ENCODE measurements at places on chromosomes 2 and 18.
A peak's percentile ranks its signal among the peaks of the same experiment; 100 is the strongest.

- no peak for DNase-seq
Observed at GRCh38 chr2:239926587-239927232, 98.4 kb downstream of the NDUFA10 start.

DNA sequence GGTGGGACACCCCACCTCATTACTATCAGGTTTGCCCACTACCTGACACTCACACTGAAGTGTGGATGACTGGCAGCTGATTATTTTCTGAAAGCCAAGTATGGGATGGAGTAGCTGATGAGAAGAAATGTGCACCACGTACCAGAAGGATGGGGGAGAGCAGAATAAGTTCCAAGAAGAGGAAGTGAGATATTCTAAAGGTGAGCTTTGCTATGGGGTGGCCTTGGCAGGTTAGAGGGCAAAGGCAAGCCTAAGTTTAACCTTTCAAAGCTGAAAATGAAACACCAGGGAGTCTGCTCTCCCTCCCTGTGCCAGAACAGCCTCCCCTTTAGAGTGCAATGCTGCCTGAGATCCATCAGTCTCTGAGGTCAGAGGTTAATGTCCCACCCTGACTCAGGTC lies 196.1 kb upstream of the OSR1 start:
- DNase-seq = no peak

DNA sequence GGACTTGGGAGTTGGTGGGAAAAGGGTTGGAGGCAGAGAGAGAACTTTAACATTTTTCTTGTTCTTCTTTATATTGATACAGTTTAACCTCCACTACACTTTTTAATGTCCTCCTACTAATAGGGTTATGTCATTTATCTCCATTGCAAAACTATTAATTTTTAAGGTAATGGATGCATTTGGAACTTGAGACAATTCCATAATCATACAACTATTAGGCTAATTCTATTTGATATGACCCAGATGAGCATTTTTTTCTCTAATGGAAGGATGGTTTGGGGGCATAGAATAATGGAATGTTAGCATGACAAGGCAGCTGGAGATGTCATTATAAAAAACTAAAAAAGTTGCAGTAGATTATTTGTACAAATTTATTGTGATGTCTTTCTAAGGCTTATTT lies 239.2 kb upstream of the KCNJ3 start:
- DNase-seq = no peak

DNA sequence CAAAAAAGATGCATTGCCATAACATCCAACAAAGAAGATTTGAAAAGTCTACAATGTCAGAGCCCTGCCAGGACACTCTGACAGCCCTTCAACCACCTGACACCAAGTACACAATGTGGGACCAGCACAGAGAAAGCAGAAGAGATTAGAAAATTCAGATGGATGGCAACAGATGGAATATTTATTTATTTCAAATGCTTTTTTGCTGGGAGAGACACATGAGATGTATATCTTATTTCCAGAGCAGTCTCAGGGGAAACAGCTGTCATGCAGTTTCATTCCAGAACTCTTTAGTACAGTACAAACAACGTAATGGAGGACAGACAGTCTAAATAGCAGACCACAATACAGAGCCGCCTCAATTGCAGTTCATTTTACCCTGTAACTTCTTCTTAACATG lies 110.1 kb downstream of the MAIP1 start:
- DNase-seq = no peak

- no peak for DNase-seq
Observed at GRCh38 chr18:79768745-79769144, 29.0 kb upstream of the KCNG2 start.

GRCh38 chr18:22108674-22109073 lies 60.7 kb upstream of the GATA6 start:
- DNase-seq = no peak

GRCh38 chr2:72605836-72606442 lies 219.9 kb downstream of the EXOC6B start:
- DNase-seq = no peak

- no peak for DNase-seq
Observed at GRCh38 chr2:232888839-232889529, 18.9 kb downstream of the SNORC start.

DNA sequence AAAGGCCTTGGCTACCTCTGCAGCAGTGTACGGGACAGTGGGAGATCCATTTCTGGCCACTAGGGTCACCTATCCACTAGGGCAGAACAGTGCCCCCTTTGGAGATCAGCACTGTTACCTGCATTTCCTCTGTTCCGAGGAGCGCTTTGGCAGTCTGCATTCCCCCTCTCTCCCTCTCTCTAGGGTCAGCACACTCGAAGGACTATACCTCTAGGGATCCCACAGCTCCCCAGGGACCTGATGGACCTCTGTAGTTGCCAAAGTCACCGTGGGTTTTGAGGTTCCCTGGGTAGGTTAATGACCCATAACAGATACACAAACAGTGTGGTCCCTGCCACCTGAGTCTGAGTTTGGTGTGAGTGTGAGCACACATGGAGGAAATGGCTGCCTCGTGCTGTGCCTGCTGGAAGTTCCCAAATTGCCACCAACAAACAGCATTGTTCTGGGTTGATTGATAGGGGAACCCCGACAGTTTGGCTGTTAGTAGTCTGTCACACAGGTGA lies 99.8 kb upstream of the VWC2L start:
- no peak for DNase-seq

- no peak for DNase-seq
Observed at GRCh38 chr2:105834931-105835330, 90.2 kb downstream of the NCK2 start.

DNA sequence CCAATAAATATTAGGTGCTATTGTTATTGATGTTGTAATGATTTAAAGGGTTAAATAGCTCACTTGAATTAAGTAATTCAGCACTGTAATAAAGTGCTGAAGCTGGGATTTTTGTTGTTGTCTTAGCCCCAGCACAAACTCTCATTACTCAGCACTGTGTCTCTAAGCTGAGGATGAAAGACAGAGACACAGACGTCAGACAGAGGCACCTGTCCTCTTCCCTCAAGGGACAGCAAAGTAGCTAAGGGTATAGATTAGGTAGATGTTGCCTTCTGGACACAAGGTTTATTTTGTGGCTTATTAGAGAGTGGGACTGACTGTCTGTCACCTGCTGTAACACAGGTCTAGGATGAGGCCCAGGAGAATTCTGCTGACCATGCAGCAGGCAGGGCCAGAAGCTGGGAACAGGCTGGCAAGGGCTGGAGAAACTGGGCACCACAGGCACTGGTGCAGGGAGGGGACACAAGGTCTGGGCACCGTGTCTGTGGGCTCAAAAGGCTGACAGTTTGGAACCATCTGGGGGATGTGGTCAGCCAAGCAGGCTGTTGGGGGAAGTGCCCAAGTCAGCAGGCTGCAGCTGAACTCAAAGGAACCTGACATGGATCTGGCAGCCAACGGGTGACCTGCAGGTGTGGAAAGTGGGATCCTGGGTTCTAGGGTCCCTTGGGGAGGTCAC lies 20.0 kb upstream of the PTPN4 start:
- no peak for DNase-seq

- DNase-seq = no peak
Observed at GRCh38 chr2:112168422-112169124, 30.4 kb downstream of the FBLN7 start.

GRCh38 chr2:190582019-190582418 lies 47.5 kb upstream of the NEMP2 start:
- no peak for DNase-seq

GRCh38 chr2:84823788-84824187 lies 57.1 kb downstream of the TRABD2A start:
- no peak for DNase-seq

GRCh38 chr2:130336877-130337734 lies 5.6 kb upstream of the IMP4 start:
- DNase-seq = no peak

GRCh38 chr2:118954297-118955060 lies 12.5 kb downstream of the MARCO start:
- DNase-seq = no peak

- no peak for DNase-seq
Observed at GRCh38 chr2:180219491-180219890, 212.4 kb upstream of the CWC22 start.

DNA sequence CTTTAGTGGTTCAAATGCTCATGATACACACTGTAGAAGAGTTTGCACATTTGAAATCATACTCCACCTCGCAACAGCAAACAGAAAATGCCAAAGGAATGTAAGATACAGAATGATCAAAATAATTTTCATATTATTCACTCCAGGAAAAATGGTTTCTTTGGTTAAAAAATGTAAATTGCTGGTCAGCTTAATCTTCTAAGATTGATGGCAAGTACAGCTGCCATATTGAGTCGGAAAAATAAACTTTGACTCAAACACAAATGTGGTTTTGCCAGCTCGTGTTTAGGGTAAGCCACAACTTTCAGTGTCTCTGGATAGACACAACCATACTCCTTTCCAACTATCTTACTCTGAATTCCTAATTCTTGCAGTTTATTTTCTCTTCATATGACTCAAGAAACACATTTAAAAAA lies 154.9 kb upstream of the SMIM21 start:
- DNase-seq = no peak

DNA sequence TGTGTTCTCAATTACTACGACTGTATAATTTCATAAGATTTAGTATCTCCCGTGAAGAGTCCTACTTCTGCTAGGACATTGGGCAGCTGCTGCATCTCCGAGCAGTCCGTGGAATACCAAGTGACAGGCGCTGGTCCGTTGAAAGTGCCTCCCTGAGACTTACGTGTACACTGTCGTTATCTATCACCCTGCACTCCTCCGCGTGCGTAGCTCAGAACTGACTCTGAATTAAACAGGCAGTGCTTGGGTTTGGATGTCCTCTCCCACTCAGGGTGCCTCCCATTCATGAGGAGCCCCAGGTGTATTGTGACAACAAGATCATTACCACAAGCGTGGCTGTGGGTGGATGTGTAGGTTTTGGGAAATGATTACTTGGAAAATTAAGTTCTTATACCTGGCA lies 148.4 kb downstream of the SH3RF3 start:
- DNase-seq = no peak

- DNase-seq = no peak
Observed at GRCh38 chr2:121856360-121856759, 100.9 kb downstream of the TSN start.

DNA sequence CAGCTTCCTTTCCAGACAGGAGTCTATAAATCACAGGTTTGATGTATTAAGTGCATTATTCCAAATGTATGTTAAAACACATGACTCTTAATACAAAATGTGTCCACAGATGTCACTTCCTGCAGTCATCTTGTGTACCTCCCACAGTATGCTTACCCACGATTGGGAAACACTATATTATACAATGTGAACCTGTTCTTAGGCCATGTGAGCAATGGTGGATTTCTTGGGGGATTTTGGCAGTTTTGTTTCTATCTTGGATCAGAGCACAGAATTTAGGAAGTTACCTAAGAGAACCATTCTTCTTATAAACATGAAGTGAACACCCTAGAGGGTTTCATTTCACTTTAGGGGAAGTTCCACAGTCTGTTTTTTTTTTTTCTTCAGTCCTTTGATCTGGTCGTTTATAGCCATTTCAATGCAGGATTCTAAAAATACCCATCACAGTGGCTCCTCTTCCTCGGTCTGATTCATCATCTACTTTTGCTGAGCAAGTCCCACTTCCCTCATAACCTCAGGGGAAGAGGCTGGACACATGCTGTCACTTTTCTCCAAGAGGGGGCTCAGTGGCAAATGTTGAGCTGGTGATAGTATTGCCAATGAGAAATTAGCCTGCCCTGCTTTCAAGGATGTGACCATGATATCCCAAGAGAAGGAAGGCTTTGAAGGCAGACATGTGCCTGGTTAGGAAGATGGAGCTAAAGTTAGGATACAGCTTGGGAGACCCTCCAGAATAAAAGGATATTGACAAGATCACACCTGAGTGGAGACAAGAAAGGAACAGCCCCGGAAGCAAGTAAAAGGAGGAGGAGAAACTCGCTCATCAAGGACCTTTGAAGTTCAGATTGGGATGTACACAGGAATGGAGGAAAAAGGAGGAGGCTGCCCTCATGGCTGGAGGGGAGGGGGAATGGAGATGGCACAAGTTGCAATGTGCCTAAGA lies 22.6 kb downstream of the PLEK start:
- DNase-seq = peak; percentile 75

DNA sequence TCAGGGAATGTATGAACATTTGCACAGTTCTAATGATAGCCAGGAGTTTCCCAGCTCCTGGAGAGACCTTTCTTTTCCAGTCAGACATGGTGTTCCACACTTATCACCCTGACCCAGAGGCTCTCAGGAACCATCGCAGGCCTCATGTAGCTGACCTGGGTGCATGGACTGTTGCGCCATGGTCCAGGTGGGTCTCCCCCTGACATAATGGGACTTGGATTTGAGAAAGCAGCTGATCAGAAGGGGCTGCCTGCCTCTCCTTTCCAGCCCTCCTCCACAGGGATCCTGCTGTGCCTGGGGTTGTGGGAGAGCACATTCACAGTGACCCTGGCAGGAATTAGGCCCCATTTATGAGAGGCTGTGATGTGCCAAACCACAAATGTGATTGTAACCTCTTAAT lies 133.4 kb upstream of the ALPP start:
- no peak for DNase-seq

DNA sequence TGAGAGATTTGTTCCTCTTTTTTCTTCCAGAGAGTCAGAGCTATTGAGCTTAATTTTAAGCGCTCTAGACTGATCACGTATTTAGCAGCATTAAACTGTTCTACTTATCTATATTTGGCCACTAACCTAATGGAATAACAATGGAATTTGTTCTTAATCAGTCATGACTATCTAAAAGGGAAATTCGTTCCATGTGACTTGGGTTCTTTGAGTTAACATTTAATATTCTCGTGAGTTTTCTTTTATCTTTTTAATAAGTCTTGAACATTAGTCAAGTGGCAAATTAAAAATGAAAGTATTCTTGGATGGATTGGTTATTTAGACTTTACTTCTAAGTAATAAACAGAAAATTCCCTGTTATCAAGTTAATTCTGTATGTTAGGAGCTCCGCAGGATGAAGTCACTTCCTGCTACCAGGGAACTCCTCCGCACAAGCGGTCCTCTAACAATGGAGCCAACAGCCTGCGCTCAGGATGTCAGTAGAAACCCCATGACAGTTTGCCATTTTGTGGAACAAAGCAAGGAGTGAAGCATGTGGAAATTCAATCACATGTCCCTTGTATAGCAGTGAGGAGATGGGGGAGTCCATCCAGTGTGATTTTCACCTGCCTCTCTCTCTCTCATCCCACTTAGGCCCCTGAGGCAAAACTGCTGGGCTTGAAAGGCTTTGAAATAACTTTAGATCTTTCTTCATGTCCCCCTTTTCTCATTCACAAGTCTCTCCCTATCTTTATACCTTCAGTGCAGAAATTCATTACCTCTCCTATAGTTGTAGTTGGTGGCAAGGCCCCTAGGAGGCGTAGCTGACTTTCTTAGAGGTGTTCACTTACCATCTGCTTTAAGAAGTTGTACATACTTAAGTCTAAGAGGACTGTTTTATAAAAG lies 138.1 kb downstream of the WDR7 start:
- no peak for DNase-seq

GRCh38 chr2:98149333-98149697 lies 62.3 kb downstream of the VWA3B start:
- peak; percentile 24 for DNase-seq
